ENCODE measurements at places on chromosomes 3 and 15.

GRCh38 chr15:78509726-78510312, 2.4 kb downstream of the HYKK start:
- no peak for DNase-seq

DNA sequence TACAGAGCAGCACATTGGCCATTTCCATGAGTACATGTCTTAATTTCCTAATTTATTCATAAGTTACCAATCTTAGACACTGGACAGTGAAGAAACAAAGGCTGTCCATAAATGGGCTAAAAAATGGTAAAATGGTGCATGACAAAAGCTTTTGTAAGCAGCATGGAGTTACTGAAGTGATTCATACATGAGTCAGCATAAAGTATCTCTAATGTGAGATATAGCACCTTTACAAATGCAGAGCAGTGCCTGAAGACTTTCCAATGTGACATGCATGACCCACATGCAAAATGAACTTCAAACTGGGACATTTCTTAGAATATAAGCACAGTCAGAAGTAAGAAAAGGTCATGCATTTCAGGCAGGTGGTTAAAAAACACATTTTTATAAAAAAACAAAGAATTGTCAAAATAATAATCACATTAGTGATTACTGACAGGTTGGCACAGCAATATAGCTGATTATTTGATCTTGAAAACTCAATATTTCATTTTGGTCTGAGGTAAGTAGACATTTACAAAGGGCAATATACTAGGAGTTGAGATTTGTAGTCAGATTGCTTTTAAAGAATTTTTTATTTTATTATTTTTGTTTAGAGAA, 299.3 kb downstream of the PLCL2 start:
- DNase-seq, result no peak

DNA sequence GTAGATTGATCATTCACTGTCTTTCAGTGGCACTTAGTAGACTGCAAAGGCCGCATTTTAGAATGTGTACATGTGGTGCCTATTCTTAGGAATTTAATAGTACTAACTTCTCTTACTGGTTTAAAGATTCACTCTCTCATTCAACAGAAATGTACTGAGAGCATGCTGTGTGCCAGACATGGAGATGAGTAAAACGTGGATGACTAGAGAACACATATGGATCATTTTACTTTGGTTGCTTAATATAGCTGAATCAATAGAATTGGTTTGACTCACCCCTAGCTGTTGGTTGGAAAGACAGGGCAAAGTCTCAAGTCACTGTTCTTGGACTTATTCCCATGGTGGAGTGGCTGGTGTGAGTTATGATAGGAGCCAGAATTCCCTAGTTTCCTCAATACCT, 109.1 kb upstream of the TNFAIP8L3 start:
- no peak for DNase-seq

DNA sequence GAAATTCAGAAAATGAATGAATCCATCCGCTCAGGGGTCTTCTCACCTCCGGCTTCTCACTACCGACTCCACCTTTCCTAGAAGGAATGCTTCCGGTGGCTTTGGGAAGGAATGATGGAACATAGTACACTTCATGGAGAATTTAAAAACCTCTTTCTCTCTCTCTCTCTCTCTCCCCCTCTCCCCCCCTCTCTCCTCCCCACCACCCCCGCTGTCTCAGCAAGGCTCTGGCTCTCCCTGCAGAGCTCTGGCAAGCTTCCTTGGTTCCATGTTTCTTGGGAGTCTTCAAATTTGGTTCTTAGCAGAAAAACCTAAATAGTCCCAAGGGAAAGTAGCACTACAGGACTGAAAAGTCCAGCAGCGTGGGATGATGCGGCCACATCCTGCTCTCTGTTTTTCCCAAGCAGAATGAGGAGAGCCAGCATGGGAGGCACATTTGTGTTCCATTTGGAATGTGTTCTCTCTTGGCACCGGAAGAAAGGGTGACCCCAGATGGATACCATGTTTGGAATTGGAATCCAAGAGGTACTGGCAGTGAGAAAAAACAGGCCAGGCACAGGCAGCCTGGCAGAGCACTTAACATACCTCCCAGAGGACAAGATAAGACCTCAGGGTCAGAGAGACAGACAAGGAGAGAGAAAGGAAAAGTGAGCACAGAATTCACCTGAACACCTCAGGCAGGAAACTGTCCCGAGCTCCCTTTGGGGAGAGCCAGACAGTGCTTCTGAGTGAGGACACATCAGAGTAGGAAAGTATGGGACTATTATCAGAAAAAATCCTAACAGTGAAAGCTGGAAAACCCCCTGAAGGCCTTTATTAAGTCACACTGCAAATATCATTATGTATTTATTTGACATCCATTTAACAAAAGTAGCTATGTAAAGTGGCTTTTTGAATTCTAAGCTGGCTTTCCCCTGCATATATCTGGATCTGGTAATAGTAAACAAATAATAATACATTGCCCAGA, at the start of gene POPDC2:
TSS of gene POPDC2 (minus strand) at position 116 of the 967 bp plus-strand sequence. CDS start 166 bp downstream, outside the sequence.
- DNase-seq, result no peak

DNA sequence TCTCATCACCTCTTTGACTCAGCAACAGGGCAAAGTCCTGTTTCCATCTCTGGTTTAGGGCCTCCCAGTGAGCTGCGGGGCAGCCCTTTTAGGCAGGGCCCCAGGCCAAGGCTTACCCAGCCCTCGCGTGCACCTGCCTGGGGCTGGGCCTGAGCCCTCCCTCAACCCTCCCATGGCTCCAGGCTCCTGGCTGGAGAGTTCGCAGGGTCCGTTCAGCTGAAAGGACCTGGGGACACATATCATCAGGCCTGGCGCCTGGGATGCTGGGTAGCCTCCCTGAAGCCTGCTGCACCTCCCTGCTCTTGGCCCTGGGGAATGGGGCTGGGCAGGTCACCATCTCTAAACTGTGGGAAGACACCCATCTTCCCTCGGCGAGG, 29.7 kb downstream of the HDAC11 start:
- no peak for DNase-seq

DNA sequence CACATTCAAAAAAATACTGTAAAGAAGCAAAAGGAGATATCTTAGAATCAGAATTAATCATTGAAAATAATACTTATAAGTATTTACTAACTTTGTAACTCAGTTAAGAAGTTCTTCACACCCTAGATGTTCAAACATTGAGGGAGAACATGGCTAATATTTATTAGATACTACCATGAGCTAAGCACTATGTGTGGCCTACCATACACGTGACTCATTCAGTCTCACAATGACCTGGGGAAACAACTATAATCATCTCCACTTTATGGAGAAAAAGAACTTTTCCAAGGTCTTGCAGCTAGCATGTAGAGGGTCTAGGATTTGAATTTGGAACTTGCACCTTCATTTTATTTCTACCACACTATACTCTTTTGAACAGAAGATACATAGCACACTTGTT, 361.9 kb upstream of the CFAP20DC start:
- no peak for DNase-seq

DNA sequence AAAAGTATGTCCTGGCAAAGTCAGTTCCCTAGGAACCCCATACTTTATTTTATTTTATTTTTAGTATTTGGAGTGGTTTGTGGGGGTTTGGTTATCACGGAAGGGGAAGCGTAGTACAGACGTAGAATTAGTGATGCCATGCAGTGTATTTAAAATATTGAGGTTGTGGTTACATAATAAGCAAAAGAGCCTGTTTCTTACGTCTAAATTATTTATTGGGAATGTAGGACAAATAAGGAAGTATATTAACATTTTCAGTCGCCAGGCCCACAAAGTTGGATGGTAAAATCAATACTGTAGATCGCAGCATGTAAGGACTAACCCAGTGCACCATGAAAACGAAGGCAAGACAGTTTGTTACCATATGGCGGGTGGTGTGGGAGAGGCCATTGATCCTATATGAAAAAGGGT, 558 bp downstream of the DTWD1 start:
- no peak for DNase-seq

GRCh38 chr3:25663869-25664811, 567 bp downstream of the TOP2B start:
- peak; percentile 38 for DNase-seq

- no peak for DNase-seq
These were observed 76.0 kb downstream of the WWTR1 start for GRCh38 chr3:149581681-149582370.

DNA sequence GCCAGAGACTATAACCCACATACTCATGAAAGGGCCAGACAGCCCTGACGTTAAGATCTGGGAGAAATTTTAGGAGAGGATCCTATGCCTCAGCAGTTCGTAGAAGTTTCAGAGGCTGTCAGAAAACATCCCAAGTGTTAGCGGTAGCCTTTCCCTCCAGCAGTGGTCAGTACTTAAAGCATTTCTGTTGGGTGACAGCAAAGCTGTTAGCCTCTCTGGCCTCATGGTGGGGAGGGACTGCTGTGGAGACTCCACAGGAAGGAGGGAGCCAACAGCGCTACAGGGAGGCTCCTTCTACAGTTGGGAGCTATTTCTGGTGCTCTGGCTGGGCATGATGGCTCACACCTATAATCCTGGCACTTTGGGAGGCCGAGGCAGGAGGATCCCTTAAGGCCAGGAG, 27.4 kb downstream of the IDH2 start:
- no peak for DNase-seq

- DNase-seq, result no peak
These were observed 32.8 kb upstream of the SLC9A9 start for GRCh38 chr3:143881095-143881494.

- no peak for DNase-seq
These were observed 84.8 kb upstream of the SNRK start for GRCh38 chr3:43201581-43201980.

- DNase-seq, result no peak
These were observed 13.8 kb downstream of the CLDN18 start for GRCh38 chr3:138023754-138024153.

DNA sequence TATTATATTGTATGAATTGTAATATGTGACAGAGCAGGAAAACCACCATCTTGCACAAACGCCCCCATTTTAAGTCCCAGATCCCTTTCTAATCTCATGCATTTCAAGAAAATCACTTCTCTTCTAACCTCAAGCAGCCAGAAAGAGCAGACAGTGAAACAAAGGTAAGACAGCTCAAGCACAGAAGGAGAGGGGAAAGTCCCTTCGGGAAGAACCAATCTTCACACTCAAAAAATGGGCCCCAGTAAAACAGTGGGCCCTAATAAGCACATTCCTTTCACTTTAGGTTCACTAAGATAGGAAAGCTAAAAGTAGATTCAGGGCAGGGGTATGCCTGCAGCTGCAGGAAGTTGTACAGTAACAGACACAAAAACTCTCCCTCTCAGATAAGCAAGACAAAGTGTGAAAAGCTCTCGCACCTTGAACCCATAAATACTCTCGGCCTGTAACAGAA, 1268.7 kb downstream of the SI start:
- no peak for DNase-seq

GRCh38 chr15:77225088-77225487, 154.2 kb upstream of the TSPAN3 start:
- no peak for DNase-seq

- DNase-seq, result no peak
These were observed 98.9 kb downstream of the EOMES start for GRCh38 chr3:27623085-27623753.

- no peak for DNase-seq
These were observed 8.3 kb upstream of the TMEM207 start for GRCh38 chr3:190458040-190458439.

DNA sequence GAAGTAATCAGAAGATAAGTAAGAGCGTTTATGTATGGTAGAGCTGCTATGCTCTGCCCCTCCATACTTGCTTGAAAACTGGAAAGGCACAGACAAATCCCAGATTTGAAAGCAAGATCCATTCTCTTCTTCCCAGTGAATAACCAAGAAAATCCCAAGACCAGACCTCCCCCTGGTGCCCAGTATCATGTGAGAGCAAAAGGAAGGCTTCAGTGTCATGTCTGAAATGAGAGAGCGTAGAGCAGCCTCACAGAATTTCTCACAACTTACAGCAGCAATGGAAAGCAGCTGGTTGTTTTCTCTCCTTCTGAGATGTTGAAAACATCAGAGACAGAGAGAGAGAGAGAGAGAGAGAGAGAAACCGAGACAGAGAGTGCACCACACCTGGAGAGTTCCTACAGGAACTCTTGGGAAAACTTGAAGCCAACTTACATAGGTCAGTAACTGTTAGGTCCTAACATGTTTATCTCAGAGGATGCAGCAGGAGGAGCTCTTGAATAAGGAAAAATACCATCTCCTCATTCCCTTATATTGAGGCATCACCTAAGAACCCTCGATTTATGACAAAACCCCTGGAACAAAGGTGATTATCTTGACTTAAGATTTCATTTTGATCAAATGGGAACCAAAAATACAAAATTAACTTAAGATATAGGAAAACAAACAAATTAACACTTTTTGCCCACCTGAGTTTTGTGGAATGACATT, 273.3 kb downstream of the NSUN3 start:
- DNase-seq, result no peak

GRCh38 chr3:114496874-114497273, 203.0 kb downstream of the TIGIT start:
- DNase-seq, result no peak

GRCh38 chr3:141326626-141327025, 41.7 kb upstream of the ZBTB38 start:
- DNase-seq, result no peak

- DNase-seq, result no peak
These were observed 1.1 kb downstream of the CNTN4 start for GRCh38 chr3:2099779-2100191.

DNA sequence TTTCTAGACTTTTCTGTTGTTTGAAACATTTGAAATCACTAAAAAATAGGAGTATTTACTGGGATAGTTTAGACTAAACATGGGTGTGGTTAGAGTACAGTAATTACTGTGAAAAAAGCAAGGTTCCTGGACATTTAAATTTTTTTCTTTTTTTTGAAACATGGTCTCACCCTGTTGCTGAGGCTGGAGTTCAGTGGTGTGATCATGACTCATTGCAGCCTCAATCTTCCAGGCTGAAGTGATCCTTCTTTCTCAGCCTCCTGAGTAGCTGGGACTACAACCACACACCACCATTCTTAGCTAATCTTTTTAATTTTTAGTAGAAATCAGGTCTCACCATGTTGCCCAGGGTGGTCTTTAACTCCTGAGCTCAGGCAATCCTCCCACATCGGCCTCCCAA, 20.4 kb upstream of the CELF6 start:
- no peak for DNase-seq

DNA sequence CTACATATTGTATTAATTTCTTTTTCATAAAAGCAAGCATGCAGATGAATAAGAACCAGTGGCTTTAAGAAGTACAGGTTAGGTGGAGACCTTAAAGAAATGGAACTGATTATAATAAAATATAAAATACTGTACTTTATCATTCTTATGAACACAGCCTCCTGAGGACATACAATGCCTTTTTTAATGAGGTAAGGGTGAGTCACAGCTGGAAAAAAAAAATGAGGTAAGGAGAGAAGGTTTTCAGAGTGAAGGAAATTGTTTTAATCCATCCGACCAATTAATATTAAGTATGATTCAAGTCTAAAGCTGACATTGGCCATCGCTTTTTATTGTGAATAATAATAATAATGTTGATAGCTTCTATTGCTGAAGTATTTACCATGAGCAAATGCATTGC, 170.3 kb upstream of the SOX2 start:
- DNase-seq, result no peak

GRCh38 chr3:191342411-191342810, 12.1 kb upstream of the UTS2B start:
- no peak for DNase-seq

DNA sequence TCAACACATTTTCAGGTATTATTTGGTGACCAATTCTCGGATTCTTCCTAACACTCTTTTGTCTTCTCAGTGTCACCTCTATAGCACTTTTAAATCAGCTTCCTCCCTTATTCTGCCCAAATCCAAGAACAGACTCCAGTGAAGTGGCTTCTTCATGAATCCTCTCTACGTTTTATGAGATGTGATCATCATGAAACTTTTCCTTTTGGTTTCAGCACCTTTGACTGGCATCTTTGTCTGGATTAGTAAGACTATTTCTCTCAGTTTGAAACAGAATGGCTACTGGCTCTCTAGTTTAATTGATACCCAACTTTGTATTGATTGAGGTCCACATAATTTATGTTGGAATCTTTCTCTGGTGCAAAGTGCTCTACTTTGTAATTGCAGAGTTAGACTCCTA, 45.6 kb downstream of the CMC1 start:
- no peak for DNase-seq

Measured in stimulated activated CD8-positive, alpha-beta memory T cell treated with anti-CD3 and anti-CD28 coated beads, Interleukin-15, amount 100 ng/mL, for 1 hour (primary cell).